ENCODE measurements at places on chromosomes 13 and 19.

DNA sequence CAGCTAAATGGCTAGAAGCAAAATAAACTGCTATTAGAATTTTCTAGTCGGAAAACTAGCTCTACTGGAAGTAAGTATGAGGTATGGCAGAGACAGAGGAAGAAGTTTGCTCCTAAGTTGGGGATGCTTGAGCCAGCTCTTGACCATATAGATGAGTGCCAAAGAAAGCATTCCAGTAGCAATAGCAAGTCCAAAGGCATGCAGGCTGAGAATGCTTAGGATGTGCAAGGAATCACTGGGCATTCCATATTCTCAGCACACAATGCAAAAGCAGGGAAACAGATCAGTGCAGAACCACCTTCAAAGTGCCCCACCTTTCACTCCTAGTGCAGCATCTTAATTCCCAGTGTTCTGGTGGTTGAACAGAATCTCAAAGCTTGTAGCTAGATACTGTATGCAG, 32.9 kb downstream of the SERTM1 start:
- no peak for DNase-seq

- peak; percentile 54 for DNase-seq
Observed at GRCh38 chr13:40026741-40027140, 371.3 kb downstream of the COG6 start.

- DNase-seq, result no peak
Observed at GRCh38 chr13:112253631-112254030, 122.5 kb upstream of the SPACA7 start.

- DNase-seq, result no peak
Observed at GRCh38 chr13:38590796-38591507, 95.9 kb upstream of the FREM2 start.

- no peak for DNase-seq
Observed at GRCh38 chr19:418761-419671, 10.1 kb upstream of the C2CD4C start.

GRCh38 chr13:65597839-65598818, 1632.0 kb downstream of the PCDH9 start:
- DNase-seq, result no peak

DNA sequence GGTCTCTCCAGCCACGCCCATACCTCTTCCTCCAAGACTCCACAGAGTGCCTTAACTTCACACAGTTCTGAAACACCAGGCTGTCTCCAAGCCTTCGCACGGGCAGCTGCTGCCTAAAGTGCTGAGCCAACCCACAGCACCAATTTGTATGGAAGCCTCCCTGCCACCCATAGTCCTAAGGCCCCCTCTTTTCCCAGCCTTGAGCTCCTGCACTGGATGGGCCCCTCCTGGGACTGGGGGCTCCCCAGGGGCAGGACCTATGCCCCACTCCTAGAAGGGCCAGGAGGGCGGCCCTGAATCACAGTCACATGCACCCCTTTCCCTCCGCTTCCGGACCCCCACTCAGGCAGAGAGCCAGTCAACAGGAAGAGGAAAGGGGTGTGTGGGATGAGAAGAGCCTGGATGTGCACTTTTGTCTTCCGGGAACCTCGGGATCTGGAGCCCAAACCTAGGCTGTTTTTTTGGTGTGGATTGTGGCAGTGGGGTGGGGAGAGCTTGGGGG, 5.1 kb upstream of the FCER2 start:
- no peak for DNase-seq

GRCh38 chr13:75757336-75757735, 121.2 kb downstream of the LMO7 start:
- DNase-seq, result no peak

DNA sequence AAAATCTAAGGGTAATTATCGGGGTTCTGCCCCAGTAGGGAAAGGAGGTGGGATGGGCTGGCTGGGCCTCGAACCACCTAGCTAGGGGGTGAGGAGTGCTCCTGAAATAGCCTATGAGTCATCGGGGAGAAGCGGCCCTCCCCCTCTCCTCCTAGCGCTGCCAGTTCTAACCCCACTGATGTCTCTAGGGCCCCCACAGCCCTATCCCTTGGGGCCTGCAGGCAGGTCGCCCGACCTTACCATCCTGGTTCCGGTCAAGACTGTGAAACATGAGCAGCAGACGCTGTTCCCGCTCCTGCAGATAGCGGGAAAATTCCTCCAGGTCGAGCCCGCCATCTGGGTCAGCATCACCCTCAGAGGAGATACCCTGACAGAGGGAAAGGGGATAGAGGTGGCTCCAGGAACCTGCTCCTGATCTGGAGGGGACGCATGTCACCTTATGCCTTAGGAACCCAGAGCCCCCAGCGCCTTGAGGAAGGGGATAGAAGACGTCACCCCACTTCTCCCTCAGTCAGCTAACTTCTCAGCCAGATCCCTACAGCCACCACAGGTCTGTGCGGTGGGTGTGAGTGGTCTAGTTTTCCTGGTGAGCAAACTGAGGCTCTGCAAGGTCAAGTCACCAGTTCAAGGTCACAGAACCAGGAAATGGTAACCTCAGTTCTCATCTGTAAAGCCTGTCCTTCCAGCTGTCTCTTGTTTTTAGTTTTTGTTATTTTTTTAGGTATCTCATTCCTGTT, 1.5 kb downstream of the SLC25A23 start:
- DNase-seq, result no peak

DNA sequence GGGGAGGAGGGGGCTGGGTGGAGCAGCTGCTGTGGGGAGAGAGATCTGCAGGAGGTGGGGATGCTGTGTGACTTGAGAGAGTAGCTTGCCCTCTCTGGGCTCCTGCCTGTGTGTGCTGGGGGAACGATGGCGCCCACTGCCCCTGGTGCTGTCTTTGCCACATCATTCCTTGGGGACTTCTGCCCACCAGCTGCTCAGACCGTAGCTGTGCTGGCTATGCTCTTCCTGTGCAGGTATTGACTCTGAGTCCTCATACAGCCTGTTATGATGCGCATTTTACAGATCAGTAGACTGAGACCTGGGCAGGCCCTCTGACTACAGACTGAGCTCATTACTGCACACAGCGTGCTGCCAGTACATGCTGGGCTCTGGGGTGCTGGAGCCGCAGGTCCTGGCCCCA, 51.1 kb downstream of the DNM2 start:
- DNase-seq, result no peak
